Activated T-cell treated with anti-CD3 and anti-CD28 coated beads, Interleukin-2, amount 50 U/mL, for 24 hours (primary cell): ENCODE measurements at places on chromosomes 11 and 22.
A peak's percentile ranks its signal among the peaks of the same experiment; 100 is the strongest.

- no peak for DNase-seq
These were observed 76.7 kb downstream of the SVIP start for GRCh38 chr11:22752908-22753310.

- DNase-seq = no peak
These were observed 64.2 kb downstream of the RASSF10 start for GRCh38 chr11:13073119-13073981.

DNA sequence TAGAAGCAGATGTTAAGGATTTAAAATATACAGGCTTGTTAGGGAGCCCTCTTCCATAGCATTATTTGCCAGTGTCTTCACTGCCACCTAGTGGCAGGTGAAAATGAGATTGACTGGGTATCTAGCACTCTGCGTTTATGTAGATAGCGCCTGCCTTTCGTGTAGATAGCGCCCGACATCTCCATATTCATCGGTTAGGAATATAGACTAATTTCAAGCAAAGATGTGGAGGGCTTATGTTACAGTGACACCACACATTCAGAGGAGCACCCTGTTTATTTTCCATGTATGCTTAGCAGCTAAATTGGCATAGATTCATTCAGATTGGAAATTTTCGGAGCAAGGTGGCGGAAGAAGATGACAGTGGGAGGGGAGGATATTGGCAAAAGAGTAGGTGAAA, 72.0 kb downstream of the SLC5A12 start:
- DNase-seq = no peak

DNA sequence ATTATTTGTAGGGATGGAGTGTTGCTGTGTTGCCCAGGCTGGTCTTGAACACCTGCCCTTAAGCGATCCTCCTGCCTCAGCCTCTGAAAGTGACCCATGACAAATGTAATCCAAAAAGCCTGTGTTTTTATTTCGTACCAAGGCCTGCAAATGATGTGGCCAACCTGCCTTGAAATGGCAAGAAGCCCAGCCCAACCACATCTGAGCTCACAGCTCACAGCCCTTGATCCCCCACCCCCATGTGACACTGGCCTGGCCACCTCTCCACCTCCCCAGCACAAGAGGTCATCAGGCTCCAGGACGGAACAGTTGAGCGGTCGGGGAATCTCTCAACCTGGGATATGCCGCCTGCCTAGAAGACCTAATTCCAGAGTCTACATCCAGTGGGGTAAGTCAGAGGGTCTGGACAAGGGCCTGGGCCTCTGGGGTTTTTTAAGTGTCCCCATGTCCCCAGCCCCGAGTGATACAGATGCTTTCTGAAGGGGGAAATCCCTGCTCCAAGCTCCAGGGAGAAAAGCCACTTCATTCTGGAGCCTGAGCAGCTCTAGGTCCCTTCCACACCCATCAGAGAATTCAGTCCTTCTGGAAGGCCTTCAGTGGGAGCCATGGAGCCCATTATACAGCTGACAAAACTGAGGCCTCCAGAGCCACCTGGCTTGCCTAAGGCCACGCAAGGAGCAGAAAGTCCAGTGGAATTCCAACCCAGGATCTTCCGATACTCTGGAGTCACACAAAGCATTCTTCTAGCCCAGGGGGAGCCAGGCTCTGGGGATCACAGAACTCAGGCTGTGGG, 70.7 kb downstream of the MN1 start:
- DNase-seq = no peak

- no peak for DNase-seq
These were observed 12.9 kb downstream of the GTSE1 start for GRCh38 chr22:46309526-46310085.

- DNase-seq = no peak
These were observed 25.1 kb upstream of the FBLN1 start for GRCh38 chr22:45477366-45478107.

GRCh38 chr11:124861670-124862069, 3.6 kb upstream of the ROBO3 start:
- no peak for DNase-seq

GRCh38 chr11:8235925-8236324, 27.8 kb downstream of the LMO1 start:
- DNase-seq = no peak

DNA sequence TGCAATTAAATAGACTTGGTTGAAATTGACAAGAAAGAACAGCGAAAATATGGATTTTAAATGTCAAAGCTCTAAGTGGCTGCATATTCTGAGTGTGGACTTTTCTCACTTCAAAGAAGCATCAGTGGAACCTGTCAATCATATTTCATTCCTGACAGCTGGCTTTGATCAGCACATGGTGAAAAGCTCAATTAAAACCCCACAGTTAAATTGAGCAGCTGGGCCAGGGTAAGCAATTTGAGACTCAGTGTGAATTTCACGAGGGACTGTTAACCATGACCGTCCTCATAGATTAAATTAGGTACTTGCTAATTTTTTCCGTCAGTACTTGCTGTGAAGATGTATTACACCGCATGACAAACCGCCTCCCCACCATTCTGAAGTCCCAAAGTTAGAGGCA, 11.0 kb upstream of the OR10D3 start:
- DNase-seq = no peak

DNA sequence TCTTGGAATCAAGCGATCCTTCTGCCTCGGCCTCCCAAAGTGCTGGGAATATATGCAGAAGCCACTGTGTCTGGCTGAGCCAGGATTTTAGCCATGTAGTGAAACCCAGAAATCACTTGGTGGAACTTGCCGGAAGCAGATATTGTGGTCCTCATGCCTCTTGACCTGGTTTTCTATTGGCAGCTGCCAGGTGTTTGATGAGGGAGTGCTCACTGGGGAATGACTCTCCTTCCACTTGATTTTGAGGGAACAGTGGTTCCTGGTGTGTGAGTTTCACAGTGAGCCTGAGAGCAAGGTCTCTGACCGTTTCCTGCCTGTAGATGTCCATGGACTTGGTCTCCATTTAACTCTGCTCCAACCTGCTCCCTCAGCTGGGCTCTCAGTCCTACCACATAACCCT, 34.7 kb upstream of the ELF5 start:
- DNase-seq = no peak

GRCh38 chr11:26510164-26510563, 61.9 kb downstream of the MUC15 start:
- no peak for DNase-seq

GRCh38 chr11:23797624-23798419, 699.0 kb upstream of the LUZP2 start:
- no peak for DNase-seq

DNA sequence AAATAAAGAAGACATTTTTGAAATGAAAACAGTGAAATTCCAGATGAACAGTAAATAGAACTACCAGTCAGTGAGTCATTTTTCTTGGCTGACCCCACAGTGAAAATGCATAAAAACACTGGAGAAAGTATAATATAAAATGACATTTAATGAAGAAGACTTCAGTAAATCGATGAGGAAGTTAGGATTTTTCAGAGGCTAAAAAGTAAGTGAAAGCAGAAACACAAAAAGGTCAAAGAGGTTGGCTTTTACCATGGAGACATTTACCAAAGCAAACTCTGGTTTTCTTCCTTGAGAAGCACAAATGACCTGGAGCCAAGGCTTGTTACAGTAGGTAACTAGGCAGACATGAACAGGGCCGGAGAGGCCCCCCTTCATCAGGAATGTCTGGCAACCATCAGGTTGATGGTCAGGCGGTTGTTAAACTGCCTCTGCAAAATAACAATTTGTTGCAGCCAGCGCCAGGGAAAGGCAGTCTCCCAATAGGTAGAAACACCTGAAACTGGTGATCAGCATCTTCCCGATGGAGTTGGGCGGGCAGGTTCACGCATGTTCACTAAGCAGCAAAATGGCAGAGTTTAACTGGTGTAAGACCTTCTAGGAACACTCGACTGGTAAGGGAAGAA, 16.7 kb upstream of the TMEM123 start:
- no peak for DNase-seq

GRCh38 chr11:44943118-44943517, 7.6 kb downstream of the TP53I11 start:
- peak; percentile 54 for DNase-seq

DNA sequence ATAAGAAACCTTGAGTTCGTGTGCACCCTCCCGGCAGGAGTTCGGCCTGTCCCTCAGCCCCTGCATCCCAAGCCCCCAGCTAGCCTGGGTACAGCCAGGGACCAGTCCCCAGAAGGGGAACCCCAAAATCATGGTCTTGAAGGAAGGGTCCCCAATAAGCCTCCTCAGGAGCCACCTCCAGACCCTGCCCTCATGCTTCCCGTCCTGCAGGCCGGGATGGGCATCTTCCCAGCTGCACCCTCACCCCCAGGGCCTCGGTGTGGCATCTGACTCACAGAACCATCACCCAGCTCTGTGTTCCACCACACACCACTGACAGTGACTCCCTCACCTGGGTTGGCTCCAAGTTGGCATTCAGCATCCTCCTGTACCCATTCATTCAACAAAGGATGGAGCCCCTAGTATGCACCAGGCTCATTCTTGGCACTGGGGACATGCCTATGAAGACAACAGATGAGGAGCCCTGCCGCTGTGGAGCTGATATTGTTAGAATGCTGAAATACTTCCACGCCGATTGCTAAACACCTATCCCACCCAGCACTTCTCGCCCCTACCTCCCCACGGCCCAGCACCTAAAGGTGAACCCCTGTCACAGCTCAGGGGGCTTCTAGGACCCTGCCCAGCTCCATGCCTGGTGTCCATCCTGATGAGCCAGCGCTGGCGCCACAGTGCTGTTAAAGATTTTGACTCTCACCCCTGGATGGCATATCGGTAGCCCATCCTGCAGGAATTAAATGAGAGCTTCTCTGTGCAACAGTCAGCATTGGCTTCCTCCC, 77.8 kb downstream of the BUD13 start:
- no peak for DNase-seq

GRCh38 chr22:50009251-50009650, 3.3 kb downstream of the IL17REL start:
- peak; percentile 28 for DNase-seq

GRCh38 chr11:118338637-118339061, 3.9 kb downstream of the CD3D start:
- DNase-seq = peak; percentile 84

DNA sequence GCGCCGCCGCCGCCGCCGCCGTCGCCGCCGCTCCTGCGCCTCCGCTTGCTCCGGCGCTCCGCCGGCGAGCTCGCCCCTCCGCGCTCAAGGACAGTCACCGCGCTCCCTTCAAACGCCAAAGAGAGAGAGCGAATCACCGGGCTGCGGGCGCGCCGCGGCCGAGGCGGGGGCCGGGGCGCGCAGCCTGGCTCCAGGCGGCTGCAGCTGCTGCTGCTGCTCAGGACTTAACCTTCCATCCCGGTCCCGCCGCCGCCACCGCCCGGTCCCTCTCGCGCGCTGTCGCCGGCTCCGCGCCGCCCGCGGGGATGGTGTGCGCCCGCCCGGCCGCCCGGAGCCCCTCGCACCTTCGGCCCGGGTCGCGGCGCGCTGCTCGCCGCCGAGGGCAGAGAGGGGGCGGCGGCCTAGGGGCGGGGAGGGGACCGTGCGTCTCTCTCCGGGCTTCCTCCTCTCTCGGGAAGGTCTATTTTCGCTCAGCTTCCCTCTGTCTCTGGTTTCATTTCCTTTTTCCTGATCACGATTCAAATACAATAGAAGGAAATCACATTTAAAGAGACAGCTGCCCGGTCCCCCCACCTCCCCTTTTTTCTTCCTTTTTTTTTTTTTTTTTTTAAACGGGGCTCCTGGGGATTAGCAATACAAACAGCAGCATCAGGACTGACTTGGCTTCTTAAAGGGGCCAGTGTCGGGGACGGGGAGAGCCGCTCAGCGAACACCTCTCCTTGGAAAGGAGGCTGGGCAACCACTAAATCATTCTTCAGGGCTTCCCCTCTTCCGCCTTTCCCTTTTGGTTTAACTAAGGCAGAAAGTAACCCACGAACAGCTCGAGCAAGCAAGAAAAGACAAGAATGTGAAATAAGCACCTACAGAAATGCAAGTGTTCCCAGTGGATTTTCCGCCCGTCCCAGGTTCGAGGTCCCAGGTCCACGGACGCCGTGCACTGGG, 22.1 kb downstream of the LMO2 start:
- no peak for DNase-seq

DNA sequence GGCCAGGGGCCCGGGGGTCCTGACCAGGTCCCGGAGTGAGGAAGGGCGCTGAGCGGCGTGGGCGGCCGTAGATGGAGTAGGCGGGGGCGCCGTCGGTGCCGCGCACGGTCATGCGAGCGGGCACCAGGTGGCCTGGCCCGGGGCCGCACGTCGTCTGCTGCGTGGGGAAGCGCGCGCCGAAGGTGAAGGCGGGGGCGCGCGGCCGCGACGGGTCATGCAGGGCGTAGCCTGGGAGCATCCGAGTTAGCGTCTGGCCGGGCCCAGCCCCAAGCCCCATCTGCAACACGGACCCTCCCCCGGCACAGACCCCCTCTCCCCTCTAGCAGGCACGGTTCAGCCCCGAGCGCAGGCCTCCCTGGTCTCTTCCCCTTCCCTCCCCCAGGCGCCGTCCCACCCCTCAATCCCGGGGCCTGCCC, 1.7 kb upstream of the TYMP start:
- peak; percentile 84 for DNase-seq

- no peak for DNase-seq
These were observed 902.9 kb downstream of the DLG2 start for GRCh38 chr11:84724256-84724655.

DNA sequence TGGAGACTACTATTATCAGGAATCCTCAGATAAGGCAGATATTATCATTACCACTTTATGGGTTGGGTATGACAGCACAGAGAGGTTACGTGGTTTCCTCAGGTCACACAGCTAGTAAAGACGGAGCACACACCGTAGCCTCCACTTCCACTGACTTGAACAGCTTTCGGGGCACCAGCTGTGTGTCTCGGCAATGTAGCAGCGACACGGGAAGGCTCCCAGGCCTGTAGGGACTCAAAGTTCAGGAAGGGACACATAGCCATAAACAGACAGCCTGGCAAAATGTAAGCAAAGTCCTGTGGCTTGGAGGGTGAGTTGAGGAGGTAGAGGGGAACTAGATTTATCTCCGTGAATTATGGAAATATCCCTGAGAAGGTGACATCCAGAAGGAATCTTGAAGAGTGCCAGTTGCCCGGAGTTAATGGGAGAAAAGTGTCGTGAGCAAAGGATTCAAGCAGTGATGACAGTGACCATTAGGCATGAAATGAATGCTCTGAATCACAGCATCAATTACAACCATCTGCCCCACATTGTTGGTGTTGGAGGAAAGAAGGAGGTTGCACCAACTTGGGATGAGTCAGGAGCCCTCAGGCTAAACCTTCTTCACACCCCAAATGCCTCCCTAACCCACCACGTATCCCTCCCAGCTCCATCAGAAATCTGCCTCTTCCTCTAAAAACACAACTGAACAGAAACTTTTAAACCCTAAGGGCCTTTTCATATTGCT, 106.7 kb upstream of the ASPHD2 start:
- no peak for DNase-seq

- DNase-seq = no peak
These were observed 74.4 kb upstream of the NTM start for GRCh38 chr11:131295986-131296385.

GRCh38 chr11:86106916-86107315, 38.0 kb upstream of the PICALM start:
- no peak for DNase-seq
